ENCODE measurements at places on chromosomes 12 and 14. TPM values are rescaled to one million over a fixed set of nuclear protein-coding genes. Genes with fewer than 3 reads are reported as not detected.
A peak's percentile ranks its signal among the peaks of the same experiment; 100 is the strongest.

GRCh38 chr12:54052438-54053002 lies 1.1 kb upstream of the HOXC4 start:
- no peak for DNase-seq

DNA sequence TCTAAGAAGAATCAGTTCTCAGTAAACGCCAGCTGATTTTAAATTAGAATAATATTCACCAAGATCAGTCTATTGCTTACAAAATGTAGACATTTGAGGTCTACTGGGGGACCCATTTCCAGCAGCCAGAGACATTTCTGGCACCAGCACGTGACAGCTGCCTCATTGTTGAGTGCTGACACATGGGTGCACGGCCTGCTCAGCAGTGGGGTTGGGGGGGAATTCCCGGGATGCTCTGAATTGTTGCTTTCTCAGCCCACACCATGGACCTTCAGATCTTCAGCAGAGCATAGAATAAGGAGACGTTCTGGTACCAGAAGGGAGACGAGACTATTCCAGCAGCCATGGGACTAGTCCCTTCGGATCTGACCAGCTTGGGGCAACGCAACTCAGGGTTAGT lies 18.3 kb downstream of the PLEKHG7 start:
- DNase-seq = no peak

DNA sequence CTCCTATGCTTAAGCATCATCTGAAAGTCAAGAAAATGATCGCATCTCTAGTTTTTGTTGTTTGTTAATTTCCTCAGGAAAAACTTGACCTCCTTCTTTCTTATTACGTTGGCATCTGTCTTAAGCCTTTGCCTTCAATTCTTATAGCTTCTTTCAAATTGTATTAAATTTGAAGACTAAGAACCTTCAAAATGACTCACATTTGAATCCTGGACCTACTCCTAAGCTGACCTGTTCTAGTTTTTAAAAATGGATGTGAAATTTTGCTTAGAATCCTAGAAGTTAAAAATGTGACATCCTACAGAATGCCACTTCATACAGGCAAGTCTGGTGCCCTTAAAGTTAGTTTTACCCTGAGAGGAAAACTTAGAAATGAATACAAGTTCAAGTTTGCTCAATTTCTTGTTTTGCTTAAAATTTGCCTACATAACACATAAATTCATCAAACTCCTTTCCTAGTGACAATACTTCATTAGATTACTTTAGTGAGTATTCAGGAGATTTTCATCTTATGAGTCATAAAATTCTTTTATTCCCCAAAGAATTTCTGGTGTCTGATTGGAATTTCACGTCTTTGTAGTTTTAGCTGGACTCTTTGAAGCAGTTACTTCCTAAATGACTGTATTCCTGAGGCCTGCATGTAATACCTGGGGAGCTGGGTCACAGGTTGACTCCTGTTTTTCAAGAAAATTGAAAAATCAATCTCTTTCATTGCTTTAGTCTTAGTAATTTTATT lies 152.3 kb downstream of the MSRB3 start:
- DNase-seq = peak; percentile 84

- peak; percentile 32 for DNase-seq
Measured at GRCh38 chr12:110282956-110283817, 2.1 kb downstream of the ATP2A2 start.

- no peak for DNase-seq
Measured at GRCh38 chr14:48876806-48877340, 709.3 kb downstream of the RPS29 start.

- no peak for DNase-seq
Measured at GRCh38 chr14:74281069-74281468, 21.7 kb downstream of the ABCD4 start.

DNA sequence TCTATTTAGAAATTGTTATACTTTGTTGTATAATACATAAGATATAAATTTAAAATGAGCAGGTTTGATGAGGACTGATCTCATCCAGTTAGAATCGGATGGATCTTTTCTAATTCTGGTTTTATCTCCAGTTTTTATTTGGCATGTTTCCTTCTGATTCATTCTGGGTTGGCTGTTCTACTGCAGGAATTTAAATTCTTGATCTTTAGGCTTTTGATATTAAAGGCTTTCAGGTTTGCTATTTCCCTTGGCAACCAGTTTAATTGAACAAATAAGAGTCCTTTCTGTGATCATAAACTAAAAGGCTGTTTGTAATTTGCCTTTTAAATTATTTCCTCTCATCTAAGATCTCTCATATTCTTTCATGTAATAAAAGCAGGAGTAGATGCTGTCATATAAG lies 83.4 kb downstream of the PDE6H start:
- DNase-seq = no peak

DNA sequence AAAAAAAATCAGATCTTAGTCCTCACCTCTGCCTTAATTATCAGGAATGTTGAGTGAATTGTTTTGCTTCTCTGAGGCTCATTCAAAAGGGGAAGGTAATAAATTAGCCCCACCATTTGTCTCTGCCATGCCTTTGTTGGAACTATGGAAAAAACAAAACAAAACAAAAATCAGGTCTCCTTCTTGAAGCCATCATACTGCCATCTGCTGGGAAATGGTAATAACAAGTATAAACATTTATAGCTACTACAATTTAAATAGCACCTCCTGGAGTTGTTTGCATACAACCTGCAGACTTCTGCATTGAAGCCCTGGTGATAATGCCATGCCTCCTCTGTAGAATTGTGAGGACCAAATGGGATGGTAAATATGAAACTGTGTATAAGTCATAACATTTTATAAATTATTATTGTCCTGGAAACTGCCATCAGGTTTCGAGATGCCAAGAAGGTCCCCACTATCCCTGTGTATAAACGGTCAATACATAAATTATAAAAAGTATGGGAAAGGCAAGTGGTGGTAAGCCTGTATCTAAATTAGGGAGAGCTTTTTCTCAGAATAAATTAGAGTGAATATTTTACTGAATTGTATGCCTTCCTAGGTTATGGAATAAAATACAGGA lies 87.2 kb upstream of the FGD4 start:
- peak; percentile 84 for DNase-seq

CCDC198 gene
- total RNA-seq = not detected

INHBE gene
- 0.99 TPM for total RNA-seq

All from fibroblast of the aortic adventitia (primary cell).